ENCODE measurements at places on chromosomes 5 and 9.

GRCh38 chr9:12906646-12907045 lies 131.8 kb downstream of the LURAP1L start:
- DNase-seq: no peak

DNA sequence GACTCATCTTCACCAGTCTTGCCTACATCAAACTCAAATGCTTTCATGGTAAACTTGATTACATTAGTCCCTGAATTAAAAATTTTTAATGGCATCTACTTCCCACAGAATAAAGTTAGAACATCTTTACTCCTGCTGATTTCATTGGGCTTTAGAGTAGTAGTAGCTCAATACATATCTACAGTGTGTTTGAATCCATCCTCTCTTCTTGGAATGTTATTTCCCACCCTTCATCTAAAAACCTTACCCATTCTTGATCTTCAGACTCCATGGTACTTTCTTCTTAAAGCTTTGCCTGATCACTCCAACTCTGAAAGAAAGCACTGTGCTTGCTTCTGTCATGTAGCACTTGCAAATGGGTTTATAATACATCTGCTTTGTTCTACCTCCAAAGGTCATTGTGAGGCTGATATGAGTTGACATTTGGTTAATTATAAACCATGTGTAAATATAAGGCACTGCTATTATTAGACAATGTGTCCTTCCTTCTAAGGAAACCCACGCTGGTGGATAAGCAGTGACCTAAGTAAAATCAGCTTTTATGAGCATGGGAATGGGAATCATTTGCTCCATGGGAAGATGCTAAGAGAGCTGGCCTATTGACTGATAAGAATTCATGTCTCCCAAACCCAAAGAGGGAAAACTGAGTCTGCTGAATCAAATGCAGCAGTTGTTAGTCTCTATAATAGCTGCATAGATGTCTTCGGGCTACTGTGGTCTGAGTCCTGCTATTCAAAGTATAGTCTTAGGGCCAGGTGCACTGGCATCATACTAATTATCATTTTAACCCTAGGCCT lies 7.5 kb upstream of the PRLR start:
- no peak for DNase-seq

DNA sequence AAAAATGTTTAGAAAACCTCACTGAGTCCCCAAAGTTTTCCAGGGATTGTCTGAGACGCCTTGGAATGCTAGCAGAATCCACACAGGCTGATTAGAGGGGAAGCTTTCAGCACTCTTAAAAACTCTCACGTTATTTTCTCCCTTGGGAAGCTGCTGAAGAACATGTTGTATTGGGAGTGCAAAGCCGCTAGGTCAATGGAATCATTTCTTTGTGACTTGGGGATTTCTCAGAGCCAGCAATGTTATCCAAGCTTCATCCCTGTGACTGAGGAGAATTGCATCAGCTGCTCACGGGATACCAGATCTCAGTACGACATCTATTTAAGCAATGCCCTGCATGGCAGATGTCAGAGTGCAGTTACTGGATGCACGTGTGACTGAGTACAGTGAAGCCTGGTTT lies 426.4 kb upstream of the MPDZ start:
- no peak for DNase-seq

DNA sequence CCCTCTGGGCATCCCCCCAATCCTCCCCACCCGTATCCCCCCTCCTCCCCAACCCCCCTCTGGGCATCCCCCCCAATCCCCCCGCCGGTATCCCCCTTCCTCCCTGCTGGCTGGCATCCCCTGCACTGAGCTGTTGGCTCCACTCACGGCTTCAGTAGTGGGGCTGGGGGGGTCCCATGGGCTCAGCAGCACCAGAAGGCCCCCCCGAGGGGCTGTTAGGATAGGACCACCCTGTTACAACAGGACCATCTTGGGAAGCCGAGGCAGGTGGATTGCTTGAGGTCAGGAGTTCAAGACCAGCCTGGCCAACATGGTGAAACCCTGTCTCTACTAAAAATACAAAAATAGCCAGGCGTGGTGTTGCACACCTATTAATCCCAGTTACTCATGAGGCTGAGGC lies 42.4 kb downstream of the EXD3 start:
- no peak for DNase-seq

DNA sequence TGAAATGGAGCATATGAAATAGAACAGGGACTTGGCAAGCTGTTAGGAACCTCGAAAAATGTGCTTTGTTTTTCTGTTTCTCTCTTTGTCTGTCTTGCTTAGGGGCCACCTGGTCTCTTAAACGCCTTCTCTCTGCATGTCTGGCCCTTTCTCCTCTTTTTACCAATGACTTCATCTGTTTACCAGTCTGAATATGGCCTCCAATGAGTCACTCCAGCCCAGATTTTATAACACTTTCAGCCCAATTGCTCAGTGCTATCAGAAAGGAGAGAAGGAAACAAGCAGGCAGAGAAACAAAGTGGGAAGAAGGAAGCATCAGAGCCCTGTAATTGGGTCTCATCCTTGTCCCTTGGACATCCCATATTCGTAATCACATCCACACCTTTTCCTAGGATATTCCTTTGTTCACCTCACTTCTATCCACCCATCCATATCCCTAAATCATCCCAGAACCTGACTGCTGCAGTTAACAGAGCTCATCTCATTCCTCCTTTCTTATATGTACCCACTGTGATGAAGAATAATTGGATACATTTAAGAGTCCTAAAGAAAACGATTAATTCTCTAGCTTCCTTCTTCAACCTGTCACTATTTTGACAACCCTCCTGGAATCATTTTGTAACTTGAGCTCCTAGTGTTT lies 151.8 kb upstream of the GPR151 start:
- no peak for DNase-seq

DNA sequence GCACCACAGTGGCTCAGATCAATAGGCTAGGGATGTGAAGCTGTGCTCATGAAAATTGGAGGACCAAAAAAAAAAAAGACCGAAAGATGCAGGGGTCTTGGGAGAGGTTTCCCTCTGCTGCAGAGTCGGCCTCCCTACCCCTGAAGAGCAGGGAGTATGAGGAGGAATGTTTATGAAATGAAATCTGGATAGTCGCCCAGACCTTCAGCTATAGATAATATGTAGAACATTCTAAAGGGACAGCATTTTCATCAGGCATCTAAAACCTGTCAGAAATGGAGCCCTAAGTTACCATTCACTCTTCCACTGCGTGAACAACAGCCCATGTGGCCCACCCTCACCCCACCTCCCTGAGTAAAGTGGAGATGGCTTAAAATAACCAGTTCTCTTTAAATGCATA lies 122.9 kb downstream of the TMEM174 start:
- DNase-seq: no peak

- DNase-seq: no peak
Observed at GRCh38 chr9:2377117-2377516, 244.5 kb upstream of the VLDLR start.

DNA sequence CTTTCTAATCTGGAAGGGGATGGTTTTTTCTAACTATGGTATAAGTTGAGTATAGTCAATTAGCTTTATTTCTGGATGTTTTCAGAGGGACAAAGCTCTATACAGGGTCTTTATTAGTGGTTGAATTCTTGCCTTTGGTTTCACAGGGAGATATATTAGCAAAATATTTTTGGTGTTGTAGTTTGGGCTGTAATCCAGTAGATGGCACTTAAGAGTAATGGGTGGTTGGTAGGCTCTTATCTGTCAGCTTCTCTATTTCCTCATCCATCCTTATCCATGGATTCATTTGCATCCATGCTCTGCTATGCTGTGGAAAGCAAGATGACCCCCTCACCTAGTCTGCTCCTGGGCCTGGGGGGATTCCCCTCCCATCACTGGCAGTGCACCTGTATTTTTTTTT lies 363.6 kb upstream of the CYLC2 start:
- DNase-seq: peak; percentile 78

- DNase-seq: no peak
Observed at GRCh38 chr5:132756542-132756941, 9.3 kb downstream of the CCNI2 start.

GRCh38 chr9:124659099-124659659 lies 111.9 kb downstream of the NR6A1 start:
- DNase-seq: peak; percentile 94

DNA sequence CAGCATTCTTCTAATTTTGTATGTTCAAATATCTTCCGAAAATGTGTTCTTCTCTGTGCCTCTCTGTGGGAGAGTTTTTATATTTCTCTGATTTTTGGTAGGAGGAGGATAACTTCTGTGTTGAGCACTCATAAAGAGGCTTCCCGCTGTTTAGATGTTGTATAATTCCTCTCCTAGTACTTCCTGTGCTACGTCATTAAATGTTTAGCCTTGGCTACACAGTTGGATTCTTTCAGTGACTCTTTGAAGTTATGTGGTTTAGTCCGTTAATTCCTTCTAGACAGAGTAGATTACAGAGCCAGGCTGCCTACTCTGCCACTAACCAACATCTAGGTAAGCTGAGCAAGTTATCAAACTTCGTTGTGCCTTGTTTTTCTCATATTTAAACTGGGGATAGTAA lies 302.6 kb downstream of the OSTF1 start:
- DNase-seq: no peak

- DNase-seq: no peak
Observed at GRCh38 chr9:134605966-134606357, 35.6 kb upstream of the COL5A1 start.

DNA sequence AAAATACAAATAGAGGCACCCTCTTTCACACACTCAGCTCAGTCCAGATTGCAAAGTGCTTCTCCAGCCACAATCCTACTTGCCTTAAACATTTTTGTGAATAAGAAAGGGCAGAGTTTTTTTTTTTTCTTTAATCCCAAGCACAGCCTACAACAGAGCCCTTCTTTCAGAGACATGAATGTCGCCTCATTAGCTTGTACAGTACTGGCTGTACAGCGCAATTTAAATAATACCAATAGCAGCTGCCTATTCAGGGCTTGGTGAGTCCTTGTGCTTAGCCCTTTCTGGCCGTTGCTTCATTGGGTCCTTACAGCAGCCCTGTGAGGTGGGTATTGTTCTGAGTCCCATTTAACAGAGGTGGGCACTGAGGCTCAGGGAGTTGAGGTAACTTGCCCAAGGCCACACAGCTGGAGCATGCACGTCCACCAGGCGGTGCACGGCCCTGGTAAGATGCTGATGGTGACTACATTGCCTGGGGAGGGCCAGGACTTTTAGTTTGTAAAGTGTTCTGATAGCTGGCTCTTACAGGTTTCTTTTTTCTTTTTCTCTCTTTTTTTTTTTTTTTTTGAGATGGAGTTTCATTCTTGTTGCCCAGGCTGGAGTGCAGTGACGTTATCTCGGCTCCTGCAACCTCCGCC lies 23.1 kb downstream of the NDST1 start:
- no peak for DNase-seq

DNA sequence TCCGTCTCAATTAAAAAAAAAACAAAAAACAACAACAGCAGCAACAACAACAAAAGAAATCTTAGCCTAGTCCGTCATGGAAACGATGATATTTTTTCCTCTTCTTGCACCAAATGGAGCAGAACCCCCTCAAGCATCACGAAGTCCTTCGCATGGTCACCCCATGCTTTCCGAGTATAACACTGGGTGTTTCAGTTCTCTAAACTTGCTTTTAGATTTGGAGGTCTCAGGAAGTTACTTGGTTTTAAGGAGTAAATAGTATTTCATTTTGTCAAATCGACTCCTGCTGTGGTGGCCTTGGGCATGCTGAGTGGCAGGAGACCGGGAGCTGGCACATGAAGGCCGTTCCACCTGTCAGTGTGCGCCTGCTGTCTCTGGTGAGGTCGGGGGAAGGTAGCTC lies 118.5 kb upstream of the CACNA1B start:
- DNase-seq: no peak
